ENCODE measurements at places on chromosomes 16 and 17.
A peak's percentile ranks its signal among the peaks of the same experiment; 100 is the strongest.

DNA sequence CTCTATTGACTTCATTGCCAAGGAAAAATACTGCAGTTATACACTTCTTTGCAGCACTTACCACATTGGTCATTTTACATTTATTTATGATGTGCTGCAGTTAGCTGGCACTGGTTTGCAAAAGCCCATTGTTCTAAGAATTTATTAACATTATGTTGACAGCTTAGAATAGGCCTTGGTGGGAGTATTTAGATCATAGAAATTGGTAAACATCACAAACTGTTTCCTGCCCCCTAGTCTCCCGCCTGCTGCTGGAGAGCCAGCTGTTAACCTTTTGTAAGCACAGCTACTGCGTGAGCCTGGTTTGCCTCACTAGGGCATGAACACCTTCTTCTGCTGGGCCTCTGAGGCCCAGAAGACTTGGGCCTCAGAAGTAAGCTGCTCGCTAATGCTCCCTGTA lies 651.4 kb upstream of the GOT2 start:
- no peak for DNase-seq

DNA sequence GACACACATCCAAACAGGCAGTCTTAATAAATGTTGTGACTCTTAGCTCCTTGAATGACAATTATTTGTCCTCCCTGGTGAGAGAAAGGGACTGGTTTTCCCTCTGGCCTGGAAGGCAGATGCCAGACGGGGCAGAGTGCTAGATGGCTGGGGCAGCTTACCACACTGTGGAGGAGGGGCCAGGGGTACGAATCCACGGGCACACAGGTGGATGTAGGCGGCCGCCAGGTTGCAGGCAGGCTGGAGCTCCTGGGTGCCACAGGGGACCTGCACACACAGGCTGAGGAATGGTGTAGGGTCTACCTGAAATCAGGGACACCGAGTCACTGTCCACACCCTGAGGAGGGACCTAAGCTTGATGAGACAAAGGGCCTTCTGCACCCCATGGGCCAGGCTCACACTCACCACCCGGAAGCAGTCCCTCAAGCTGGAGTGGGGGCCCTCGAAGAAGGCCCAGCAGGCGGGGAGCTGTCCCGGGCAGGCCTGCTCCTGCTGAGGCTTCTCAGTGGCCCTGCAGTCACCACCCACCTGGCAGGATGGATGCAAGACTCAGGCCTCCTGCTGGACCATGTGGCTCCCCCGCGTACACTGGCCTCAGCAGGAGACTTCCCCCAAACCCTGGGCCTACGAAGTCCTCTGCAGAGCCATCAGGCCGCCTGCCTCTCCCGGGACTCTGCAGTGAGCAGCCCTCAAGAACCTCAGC lies 38.4 kb downstream of the RMI2 start:
- DNase-seq = no peak

- no peak for DNase-seq
Observed at GRCh38 chr16:75580-76501, 2.2 kb upstream of the MPG start.

DNA sequence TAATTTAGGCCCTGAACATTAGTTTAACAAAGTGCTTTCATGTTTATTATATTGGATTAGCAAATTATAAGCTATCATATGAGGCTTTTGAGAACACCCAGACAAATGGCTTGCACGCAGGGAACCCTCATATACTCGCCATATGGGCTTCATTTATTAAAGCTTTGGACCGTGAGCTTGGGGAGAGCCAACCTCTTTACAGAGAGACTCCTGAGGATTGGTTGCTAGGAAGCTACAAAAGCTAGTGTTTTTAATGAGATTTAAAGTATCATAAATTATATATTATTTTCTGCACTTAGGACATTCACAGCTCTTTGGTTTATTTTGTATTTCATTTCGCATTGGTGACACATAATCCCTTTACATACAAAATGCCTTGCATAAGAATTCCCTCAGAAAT lies 193.8 kb upstream of the TOX3 start:
- no peak for DNase-seq

GRCh38 chr17:33292981-33293867 lies at the start of gene ASIC2:
TSS of gene ASIC2 (minus strand) at chr17:33293295.
- peak; percentile 45 for DNase-seq

- no peak for DNase-seq
Observed at GRCh38 chr17:307741-308507, 44.7 kb downstream of the RPH3AL start.

DNA sequence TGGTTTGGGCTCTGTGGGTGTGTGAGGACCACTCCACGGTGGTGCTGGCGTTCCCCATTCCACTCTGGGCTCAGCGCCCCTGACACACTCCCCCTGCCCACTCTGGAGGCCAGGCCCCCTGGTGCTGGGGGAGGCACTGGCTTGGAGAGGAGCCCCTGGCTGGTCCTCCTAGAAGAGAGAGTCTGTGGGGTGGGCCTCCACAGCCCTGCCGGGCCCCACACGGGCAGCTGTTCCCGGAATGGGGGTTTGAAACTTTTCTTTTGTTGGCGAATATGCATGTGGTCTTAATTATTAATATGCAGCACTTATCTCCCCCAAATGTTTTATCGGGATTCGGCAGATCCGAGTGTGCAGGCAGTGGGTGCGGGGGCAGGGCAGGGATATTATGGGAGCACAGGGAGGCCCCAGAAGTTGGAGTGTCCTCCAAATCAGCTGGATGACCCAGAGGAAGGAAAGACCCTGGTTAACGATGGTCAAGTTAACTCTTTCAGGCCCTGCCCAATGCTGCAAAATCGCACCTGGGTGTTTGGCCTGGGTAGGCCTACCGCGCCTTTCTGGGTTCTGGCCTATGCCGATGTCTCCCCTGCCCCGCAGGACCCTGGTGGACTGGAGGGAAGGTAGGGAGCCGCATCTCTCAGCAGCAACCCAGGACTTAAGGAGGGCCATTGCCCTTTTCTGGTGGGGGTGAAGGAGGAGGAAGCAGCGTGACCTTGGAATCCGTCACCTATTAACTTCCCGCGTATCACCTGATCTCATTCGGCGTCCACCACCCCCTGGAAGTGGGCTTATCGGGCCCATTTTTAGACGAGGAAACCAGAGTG lies 36.0 kb downstream of the TMEM235 start:
- DNase-seq = no peak

DNA sequence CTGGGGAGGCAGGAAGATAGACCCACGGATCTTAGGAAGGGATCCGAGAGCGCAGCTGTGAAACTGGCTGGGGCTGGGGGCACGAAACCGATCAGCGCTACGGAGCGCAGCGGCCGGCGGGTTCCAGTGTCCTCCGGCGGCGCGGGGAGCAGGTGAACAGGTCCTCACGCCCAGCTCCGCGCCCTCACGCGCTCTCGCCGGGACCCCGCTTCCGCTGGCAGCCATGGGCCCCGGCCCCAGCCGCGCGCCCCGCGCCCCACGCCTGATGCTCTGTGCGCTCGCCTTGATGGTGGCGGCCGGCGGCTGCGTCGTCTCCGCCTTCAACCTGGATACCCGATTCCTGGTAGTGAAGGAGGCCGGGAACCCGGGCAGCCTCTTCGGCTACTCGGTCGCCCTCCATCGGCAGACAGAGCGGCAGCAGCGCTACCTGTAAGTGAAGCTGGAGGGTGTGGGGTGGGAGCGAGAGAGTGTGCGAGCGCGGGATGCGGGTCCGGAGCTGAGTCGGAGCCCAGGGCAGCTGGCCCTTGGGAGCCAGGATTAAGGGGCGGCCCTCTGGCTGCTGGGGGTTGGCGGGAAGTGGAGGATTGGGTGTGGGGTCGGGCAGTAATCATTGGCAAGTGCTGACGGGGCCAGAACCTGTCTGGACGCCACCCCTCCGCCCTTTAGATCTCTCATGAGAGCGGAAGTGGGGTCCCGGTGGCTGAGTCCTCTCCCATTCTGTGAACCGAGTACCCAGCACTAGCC lies 479 bp downstream of the ITGA3 start:
- peak; percentile 88 for DNase-seq

DNA sequence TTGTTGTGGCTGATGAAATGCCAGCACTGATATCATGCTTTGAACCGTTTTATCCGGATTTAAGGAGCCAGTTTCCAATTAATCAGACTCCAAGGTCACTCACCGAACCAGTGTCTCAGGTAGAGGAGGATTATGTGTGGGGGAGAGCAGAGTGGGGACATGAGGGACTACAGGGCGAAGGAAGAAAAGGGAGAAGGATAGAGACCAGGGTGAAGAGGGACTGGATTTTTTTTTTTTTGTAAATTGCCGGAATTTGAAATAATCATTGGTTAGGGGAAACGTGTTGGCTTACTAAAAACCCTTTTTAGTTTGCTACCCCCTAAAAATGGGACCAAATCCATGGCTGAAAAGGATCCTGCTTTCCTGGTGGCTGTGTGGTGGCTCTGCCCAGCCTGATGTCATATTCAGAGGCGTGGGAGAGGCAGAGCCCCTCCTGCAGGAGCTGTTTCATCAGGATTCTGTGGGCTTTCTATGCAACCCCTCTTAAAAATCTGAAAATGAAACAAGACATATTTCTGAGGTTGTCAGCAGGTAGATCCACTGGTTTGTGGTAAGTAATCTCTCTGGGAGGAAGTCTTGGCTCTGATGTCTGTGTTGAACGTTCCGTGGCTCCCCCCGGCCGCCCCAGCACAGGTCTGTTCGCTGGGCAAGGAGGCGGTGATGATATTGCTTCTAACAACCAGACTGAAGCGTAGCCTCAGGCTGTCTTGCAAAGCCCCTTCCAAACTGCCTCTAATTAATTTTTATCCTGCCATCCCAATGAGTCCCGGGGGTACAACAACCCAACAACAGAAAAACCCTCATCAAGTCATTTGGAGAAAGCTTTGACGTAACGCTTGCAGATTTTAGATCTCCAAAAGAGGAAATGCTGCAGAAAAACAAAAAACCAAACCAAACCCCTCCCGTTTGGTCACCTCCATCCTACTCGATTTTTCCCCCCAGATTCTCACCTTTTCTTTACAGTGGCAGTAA lies 143.0 kb upstream of the ZFHX3 start:
- DNase-seq = no peak

DNA sequence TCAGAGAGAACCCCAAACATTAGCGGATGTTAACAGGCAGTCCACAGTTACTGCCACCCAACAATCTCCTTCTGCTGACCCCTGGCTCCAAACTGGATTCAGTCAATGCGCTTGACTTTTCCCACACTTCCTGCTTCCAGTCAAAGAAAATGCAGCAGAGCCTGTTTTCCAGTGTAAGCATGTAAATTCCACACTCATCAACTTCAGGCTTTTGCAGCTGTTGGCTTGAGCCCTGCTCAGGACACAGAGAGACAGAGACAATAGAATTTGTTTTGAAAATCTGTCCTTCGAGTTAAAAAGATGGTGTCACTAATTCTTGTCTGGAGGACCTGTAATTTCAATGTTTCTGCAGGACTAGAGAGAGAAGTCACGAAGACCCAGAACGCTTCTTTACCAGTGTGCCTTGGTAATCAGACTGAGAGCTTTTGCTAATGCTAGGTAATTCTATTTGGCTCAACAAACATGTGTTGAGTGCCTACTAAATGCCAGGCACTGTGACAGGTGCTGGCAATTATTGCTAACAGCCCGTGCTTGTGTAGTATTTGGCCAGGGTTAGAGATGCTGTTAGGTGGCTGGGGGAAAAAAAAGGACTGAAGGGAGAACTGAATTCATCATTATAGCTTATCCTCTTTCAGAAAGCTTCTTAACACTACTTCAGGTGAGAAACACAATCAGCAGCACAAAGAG lies 32.5 kb downstream of the HOXB1 start:
- DNase-seq = peak; percentile 96

DNA sequence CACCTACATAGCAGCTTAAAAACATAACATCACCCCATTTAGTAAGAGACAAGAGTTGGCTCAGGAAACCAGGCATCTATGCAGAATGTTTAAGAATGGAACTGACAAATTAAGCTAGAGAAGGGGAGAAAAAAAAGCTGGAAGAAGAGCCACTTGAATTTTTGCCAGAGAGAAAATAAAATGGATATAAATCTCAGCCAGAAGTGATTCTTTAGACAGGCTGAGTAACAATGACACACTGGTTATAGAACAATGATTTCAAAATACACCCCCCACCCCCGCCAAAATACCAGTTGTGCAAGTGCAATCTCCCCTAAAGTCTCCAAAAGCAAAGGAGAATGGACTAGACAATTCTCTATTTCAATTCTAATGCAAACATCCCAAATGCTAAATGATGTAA lies 22.4 kb downstream of the LSM12 start:
- DNase-seq = no peak

DNA sequence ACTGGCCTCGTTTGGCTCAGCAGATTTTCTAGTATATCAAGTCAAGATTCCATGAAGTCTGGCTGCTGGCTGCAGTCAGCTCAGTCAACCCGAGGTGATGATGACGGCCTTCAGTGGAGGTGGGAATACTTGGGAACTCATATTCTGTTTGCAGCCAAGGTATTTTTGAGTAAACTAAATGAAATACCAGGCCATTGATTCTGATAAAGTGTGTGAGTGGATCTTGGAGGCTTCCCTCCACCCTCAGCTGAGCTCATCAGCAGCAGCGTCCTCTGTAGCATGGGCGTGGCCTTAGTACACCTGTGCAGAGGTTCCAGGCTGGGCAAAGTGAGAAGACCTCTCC lies 22.0 kb upstream of the TACO1 start:
- no peak for DNase-seq

DNA sequence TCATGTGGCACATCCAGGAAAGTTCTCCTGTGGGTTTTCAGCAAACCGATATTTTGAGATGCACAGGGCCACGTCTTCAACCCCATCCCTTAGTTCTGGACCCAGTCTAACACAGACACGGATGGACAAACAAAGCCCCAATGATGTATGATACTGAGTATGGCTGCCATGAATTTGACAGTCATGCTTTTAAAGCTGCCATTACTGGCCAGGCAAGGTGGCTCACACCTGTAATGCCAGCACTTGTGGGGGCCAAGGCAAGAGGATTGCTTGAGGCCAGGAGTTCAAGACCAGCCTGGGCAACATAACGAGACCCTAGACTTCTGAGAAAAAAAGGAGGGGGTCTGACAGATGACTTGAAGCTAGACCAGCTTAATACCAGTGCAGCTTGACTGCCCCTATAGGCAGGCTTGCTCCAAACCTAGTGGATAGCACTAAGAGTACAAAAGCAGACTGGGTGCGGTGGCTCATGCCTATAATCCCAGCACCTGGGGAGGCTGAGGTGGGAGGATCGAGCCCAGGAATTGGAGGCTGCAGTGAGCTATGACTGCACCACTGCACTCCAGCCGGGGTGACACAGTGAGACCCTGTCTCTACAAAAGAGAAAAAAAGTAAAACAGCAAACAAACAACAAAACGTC lies 10.8 kb upstream of the ZNF629 start:
- no peak for DNase-seq

GRCh38 chr17:81386646-81387099 lies 8.6 kb upstream of the BAHCC1 start:
- DNase-seq = no peak

- peak; percentile 76 for DNase-seq
Observed at GRCh38 chr16:14364386-14365199, 265.5 kb downstream of the PARN start.
